NCI-H187 treated with DMSO at 0.1 percent for 48 hours (cell line): ENCODE measurements at places on chromosomes 3 and 15.

GRCh38 chr3:55146216-55146615 is 218.4 kb upstream of the LRTM1 start:
- no peak for DNase-seq

- no peak for DNase-seq
These were observed 53.6 kb upstream of the MYO5C start for GRCh38 chr15:52349052-52349700.

DNA sequence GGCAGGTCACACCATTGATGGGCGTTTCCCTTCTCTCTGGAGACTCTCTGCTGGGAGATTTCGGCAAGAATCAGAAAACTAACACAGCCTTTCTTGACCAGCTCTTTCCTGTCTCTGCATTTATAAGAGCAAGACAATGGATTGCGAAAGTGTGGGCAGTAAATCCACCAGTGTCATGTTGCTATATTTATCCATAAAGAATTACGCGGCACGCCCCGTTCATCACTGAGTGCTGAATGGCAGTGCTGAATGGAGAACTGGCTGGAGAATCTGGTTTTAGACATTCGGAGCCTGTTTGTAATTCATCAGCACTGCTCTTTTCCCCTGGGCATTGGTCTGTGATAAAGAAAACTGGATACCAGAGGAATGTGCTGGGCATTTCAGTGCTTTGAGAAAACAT is 2.0 kb upstream of the CEMIP start:
- DNase-seq = no peak

DNA sequence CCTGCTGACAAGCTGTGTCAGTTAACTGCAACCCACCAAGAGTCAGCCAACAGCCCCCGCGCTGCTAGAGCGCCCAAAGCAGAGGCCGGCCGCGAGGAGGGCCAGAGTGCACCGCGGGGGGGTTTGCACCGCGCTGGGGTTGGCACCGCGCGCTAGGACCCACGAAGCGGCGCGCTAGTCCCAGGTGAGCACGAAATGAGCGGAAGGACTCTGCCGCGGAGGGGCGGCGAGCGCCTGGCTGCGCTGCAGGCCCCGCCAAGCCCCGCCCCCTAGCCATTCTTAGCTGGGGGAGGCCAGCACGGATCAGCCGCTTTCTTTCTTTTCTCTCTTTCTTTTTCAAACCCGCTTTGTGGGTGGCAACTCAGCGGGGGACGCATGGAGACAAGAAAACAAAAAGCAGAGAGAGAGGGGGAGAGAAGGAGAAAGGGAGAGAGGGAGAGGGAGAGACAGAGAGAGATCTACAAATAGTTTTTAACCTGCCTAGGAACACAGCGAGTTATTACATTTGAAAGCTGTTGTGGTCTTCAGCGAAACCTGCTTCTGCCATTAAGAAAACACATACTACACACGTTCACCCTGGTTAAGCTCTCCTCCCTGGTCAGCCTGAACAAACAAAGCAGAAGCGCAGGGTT is 6.9 kb upstream of the FOXB1 start:
- DNase-seq = no peak

DNA sequence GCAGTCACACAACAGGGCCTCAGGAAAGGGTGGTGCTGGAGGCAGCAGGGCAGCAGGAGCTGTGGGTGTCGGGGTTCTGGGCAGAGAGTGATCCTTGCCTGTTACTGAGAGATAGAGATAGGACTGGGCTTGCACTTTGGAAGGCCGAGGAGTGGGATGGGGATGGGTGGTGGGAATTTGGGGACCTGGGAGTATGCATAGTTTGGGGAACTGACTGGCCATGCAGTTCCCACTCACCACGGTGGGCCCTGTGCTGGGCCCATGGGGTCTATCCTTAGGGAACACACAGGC is 192.5 kb upstream of the LINGO1 start:
- no peak for DNase-seq

DNA sequence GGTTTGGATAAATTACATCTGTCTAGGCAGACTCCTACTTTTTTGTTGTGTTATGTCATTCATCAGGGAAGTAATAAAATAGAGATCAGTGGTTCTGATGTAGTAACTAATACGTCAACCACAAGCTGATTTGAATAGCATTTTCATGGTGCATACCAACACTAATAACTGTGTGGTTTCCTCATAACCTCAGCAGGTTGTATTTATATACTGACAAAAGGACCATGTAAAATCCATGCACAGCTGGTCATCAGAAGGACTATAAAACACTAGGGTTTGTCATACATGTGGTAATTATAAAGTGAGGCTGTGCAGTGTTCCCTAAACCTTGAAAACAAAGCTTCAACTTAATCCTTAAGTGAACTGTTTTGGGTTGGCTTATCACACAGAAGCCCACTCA is 216.8 kb upstream of the RBMS3 start:
- DNase-seq = no peak

GRCh38 chr3:14244521-14245247 is 66.1 kb downstream of the LSM3 start:
- DNase-seq = no peak

DNA sequence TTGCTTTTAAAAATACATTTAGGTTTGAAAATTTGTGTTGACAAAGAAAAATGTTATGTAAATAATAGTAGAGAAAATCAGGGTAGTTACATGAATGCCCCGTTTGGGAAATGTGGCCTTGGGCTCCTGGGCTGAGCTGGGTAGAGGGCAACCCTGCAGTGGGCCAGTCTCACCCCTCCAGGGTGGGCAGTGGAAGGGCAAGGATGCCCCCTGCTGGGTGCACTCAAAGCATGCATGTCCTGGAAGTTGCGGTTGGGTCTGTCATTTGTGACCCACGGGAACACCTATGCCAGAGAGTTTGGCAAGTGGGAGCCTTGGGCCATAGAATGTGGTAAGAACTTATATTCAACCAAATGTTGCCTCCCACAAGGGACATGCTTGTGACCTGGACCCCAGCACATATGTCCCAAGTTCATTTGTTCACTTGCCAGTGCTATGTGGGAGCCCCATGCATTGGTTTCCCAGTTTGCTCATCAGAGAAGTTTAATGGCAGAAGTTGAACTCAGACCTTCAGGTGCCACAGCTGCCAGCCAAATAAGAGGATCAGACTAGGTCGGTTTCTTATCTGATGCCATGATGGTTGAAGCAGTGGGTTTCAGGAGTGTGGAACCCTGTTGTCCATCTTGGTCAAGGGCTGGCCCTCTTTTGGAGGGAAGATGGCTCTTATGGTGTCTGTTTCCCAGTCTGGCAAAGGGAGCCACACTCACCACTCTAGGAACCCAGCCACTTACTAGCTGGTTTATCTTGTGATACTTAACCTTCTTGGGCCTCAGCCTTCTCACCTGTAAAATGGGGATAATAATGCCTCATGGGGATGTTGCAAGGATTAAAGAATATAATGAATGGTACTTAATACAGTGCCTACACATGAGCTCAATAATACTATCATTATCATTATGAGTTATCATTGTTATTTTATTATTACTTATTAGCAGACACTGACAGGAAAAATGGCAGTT is 2.5 kb upstream of the PLCB2 start:
- no peak for DNase-seq

GRCh38 chr3:155302891-155303290 is 9.4 kb upstream of the STRIT1 start:
- no peak for DNase-seq

DNA sequence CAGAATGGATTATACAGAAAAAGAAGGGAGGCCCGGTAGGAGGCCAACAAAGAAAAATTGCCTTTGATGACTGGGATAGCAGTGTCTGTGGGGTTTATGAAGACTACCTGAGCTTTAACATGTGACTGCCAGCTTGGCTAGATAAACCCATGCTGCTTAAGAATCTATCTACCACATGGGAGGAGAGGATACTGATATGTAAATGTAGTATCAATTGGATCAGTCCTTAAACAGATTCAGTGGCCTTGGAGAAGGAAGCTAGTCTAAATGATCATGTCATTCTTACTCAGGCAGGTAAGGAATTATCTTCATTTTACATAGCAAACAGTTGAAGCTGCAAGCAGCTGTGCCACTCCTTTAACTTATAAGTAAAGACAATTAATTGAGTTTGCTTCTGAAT is 50.0 kb upstream of the SYNPR start:
- no peak for DNase-seq

DNA sequence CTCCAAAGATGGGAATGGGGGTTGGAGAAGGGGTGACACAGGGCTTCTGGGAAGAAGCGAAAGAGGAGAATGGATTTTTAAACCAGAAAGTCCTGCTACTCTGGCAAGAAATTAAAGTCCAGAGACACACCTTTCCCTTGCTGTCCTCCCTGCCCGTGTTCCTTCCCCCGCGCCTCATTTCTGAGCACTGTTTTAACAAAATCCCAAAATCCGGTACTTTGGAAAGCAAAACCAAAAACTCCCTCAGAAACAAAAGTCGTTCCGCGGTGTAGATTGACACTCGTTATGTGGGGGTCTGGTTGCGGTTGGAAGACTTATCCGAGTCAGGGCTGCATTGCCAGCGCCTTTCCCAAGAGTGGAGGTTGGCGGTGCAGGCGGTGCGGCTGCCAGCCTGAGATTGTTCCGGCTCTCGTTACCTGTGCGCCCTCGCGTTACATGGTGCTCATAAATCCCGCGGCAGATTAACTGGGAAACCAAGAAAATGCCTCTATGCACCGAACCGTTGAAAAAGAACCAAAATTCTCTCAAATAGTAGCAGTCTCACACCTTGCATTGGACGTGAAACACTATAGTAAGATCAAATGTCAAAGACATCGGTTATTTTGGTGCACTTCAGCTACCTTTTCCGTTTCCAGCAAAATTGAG is 217.7 kb downstream of the MEIS2 start:
- no peak for DNase-seq

DNA sequence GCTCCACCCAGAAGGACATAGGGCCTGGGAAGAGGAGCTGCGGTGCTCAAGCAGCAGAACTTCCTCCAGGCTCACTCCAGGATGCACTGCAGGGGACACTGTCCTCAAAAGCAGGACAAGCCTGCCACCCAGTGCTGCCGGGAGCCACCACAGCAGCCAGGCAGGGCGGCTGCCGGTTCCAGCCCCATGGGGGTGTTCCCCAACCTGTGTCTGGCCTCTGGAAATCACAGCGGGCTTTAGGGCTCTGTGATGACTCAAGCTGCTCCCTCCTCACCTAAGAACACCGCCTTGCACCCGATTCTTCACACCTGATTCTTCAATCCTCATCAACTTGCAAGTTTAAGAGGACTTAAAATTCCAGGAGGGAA is 71.9 kb upstream of the SLC6A11 start:
- no peak for DNase-seq

DNA sequence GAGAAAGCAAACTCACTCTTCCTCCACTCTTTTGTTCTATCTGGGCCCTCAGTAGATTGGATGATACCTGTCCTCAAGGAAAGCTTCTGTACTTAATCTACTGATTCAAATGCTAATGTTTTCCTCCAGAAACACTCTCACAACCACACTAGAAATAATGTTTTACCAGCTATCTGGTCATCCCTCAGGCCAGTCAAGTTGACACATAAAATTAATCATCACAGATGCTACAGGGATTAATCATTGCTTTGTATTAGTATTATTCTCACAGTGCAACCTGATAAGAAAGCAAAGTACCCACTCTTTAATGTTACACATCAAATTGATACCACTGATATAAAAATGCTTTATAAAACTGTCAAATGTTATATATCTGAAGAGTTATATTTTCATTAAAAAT is 52.9 kb upstream of the ARL6 start:
- no peak for DNase-seq

DNA sequence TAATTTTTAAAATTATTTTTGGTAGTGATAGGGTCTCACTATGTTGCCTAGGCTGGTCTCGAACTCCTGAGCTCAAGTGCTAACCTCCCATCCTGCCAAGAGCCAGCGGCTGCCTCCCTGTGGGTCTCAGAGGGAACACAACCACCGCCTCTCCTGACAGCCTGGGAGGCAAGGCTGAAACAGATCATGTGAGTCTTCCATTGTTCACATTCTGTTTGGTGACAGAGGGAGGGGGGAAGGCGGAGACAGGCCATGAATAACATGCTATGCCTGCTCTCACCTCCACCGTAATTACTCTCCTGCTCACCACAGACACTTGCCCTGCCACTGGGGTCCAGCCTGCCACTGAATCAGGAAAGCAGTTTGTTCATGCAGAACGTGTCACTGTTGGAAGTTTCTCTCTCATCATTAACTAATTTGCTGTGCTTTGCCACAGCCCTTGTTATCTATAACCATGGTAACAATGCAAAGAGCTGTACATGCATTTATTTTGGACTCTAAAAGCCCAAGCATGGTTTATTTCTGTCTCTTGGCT is 78.4 kb upstream of the RASGRF1 start:
- DNase-seq = peak; percentile 8

- DNase-seq = no peak
These were observed 7.2 kb downstream of the CLCN2 start for GRCh38 chr3:184354121-184354728.

DNA sequence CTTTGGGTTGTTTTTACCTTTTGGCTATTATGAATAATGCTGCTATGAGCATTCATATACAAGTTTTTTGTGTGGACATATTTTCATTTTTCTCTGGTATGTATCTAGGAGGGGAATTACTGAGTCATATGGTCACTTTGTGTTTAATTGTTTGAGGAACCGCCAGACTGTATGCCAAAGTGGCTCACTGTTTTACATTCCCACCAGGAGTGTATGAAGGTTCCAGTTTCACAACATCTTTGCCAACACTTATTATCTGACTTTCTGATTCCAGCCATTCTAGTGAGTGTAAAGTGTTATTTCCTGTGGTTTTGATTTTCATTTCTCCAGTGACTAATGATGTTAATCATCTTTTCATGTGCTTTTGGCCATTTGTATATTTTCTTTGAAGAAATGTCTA is 51.8 kb downstream of the CMTM7 start:
- DNase-seq = no peak

DNA sequence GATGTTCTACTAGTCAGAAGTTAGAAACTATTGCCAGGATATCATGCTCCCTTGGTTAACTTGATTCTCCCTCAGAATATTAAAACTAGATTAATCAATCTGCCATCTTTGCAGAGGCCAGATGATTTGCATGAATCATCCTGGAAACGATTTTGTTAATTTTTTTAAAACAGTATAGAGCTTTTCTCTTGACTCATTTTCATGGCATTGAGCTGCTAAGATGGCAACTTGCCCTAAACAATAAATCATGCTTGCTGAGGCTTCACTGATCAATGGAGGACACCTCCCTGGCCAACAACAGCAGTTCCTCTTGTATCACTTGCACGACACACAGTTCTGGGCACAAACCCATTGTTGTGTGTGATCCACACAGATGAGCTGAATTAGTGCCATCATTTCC is 109.1 kb downstream of the COL6A6 start:
- no peak for DNase-seq

DNA sequence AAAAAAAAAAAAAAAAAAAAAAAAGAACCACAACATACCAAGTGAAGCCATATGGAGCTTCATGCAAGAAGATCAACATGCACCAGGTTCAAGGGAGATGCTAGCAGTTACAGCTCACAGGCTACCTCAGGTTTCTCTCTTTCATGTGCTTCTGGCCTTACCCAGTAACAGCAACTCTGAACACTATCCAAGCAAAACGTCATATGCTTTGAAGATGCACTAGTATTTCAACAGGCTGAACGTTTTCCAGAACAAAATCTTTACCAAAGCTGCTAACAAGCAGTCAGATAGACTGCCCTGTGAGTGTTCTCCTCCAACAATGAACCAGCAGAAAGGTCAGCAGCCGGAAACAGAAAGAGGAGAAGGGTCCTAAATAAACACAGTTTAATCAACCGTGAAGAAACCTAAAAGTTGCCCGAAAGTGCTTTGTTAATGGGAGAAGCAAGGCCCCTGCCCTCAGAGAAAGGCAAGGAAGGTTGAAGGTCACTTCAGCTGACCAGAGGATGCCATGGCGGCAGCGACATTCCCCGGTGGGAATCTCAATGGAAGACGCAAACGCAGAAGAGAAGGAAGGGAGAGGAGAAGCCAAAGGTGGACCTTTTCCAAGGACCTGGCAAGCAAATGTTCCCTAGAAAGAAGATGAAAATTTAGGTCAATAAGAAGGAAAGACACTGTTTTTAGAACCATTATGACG is 80.1 kb downstream of the CCNL1 start:
- DNase-seq = no peak
